Gastrocnemius medialis (tissue), 4 donors: ENCODE measurements at places on chromosomes 3 and 15.

GRCh38 chr15:90681056-90681455, 36.1 kb upstream of the BLM start:
- no peak for DNase-seq

DNA sequence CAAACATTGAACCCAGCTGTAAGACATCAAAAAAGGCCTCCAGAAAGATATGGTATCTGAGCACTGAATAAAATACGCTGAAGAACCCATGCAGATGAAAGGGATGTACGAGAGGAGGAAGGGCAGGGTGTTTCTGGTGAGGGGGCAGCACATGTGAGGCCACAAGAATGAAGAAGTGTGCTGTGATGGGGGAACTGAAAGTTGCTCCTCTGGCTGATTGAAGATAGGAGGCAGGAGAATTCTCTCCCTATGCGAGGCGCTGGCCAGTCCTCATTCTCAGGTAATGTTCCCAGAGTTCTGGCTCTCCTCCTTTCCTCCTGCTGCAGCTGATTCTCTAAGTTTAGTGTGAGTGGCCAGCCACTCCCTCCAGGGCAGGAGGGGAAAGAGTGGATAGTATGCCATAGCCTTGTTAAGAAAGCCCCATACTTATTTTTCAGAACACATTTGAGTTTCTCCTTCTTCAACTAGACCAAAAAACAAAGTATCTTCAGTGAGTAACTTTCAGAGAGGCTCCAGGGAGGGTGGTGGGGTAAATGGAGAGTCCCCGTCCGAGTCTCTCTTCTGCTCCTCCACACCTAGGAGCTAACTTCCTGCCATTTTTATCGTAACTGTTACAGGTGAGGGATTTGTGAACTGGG, 26.9 kb upstream of the MYO1E start:
- peak; percentile 13 for DNase-seq

- DNase-seq = no peak
Measured at GRCh38 chr3:79097964-79098660, 669.7 kb downstream of the ROBO1 start.

GRCh38 chr15:64683378-64683777, 92.0 kb downstream of the RBPMS2 start:
- no peak for DNase-seq

DNA sequence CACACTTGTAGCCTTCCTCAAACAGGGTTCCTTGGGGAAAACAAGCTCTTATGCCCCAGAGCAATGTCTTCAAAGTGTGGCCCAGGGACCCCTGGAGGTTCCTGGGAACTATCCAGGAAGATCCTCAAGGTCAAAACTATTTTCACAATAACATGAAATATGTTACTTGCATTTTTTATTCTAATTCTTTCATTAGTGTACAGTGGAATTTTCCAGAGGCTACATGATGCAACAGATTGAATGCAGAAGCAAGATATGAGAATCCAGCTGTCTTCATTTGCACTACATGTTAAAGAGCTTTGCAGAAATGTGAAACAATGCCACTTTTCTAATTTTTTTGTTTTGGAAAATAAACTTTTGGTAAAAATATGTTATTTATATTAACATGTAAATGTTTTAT, 190.9 kb downstream of the SLC9A9 start:
- no peak for DNase-seq

- DNase-seq = no peak
Measured at GRCh38 chr3:62558549-62559112, 185.3 kb upstream of the FEZF2 start.

DNA sequence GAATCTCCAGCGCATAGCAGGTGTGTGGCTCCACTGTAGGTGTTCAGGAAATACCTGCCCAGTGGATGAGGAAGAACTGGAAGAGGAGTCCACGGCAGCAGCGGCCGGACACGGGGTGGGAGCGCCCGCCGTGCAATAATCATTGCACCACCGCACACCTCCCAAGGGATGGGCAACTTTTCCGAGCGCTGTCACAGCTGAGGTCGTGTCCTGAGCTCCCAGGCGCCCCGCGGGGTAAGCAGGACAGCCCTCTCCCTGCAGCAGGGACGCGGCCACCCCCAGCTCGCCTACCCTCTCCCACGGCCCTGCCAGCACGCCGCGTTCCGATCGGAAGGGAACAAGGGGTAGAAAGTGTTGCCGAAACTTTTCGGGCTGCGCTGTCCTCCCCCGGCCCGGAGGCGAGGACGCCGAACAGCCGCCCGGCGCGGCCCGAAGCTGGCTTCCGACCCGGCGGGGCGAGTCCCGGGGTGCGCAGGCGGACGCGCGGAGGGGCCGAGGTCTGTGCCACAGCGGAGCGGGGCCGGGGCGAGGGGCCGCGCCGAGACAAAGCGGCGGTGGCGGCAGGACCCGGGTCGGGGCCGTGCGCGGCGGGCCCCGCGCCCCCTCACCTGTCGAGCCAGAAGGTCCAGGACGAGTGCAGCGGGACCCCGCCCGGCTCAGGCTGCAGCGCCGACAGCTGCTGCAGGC, 475 bp downstream of the EIF4E3 start:
- peak; percentile 21 for DNase-seq
